ENCODE measurements at places on chromosomes 1 and 21.
A peak's percentile ranks its signal among the peaks of the same experiment; 100 is the strongest.

GRCh38 chr1:18970762-18971161 is 14.3 kb upstream of the IFFO2 start:
- no peak for DNase-seq

DNA sequence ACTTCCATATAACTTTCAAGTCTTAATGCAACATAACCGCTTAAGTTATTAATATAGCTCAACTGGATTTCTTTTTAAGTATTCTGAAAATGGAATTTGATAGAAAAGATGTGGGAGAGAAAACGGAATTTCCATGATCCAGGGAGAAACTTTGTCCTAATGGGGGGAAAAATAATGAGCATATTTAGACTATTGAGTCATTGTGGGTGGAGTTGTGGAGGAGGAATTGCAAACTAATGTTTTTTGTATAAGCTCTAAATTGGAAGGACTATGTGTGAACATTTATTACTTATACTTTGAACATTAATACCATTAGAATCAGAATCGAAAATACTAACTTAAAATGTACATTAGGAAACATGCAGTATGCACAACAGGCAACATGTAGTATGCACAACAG is 159.9 kb upstream of the NEGR1 start:
- DNase-seq, result no peak

GRCh38 chr1:26410706-26411623 is at the start of gene LIN28A:
TSS of gene LIN28A (plus strand) at chr1:26410817. CDS start at chr1:26410892, 75 bp downstream.
- DNase-seq, result no peak

- no peak for DNase-seq
Observed at GRCh38 chr1:84089465-84089864, 54.6 kb upstream of the PRKACB start.

DNA sequence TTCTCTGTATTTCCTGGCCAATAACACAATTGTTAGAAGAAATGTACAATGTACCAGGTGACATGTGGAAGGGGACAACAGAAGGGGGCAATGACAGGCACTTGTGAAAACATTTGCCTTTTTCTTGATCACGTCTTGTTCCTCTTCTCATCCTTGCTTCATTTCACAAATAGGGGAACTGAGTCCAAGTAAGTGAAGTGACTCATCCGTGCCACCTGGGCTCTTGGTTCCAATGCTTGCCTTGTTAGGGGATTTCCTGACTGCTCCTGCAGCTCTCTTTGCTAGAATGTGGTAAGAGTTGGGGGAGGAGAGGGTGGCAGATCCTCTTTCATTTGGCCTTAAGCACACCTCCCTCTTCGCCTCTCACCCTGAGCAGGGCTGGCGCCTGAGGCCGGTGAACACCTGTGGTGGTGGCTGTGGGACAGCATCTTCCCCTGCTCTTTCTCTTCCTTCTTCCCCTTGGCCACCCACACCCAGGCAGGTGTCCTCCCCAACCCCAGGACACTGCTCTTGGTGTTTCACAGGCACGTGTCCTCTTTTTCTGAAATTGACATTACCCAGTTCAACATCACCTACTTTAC is 2.2 kb upstream of the RHEX start:
- peak; percentile 84 for DNase-seq

GRCh38 chr1:235632506-235633401 is 16.8 kb downstream of the GNG4 start:
- DNase-seq, result peak; percentile 81

GRCh38 chr21:37607081-37607480 is 240.5 kb downstream of the DYRK1A start:
- DNase-seq, result no peak

GRCh38 chr1:59125676-59126320 is 171.1 kb upstream of the FGGY start:
- DNase-seq, result no peak

- DNase-seq, result no peak
Observed at GRCh38 chr1:19884312-19884711, 2.1 kb downstream of the OTUD3 start.

- DNase-seq, result no peak
Observed at GRCh38 chr1:48688102-48688760, 88.5 kb downstream of the BEND5 start.

GRCh38 chr1:8687039-8687438 is 130.4 kb downstream of the RERE start:
- peak; percentile 20 for DNase-seq

DNA sequence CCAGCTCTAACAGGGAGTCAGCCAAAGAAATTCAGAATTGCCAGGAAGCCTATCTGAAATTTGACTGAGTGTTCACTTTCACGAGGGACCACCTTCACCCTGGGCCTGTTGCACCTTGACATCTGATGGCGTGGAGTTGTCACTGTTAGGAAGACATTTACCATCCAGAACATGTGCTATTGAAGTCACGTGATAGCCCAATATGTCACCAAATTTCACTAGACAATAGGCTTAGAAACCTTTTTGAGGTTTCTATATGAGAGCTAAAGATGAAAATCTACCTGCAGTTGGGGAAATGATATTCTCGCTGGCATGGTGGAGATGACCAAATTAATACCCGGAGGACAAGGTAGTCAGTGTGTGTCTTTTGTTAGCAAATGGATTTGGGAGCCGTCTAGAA is 102.7 kb downstream of the HUNK start:
- DNase-seq, result no peak

DNA sequence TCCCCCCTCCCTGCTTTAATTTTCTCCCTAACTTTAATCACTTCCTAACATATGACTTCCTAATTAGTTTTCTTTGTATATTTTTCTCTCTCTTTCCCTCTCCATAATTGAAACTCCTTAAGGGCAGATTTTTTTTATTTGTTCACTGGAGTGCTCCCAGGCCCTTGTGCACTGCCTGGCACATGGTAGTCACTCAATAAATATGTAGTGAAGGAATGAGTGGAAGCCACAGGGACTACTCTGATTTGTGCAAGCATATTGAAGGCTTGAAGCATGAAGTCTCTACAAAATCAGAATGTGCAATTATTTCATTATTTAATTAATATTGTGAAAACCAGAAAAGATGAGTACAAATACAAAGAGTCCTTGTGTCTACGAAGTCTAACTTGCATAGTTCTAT is 41.5 kb downstream of the SNX7 start:
- no peak for DNase-seq

- no peak for DNase-seq
Observed at GRCh38 chr1:202794051-202794740, 14.0 kb downstream of the KDM5B start.

- no peak for DNase-seq
Observed at GRCh38 chr1:175499595-175500382, 243.6 kb downstream of the TNR start.

DNA sequence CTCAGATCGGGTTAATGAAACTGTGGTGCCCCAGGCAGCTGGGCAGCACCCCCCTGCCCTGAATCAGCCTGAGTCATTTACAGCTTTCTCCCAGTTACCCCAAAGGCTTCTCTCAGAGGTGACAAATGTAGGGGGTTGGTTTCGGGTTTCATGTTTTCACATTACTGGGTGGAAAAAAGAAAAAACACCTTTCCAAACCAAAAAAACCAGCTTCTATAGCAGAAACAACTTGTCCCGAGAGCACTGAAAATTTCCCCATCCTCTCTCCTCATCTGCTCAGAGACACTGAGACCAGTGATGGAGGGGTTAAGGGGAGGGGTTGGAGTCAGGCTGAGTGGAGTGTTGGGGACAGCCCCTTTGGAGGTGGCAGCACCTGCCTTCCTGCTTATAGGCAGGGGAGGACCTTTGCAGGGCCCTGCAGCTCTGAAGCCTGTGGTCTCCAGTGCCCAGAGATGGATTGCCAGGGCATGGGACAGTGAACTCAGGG is 15.6 kb downstream of the UTP11 start:
- DNase-seq, result no peak

- no peak for DNase-seq
Observed at GRCh38 chr1:45032837-45033236, 20.8 kb downstream of the UROD start.

- no peak for DNase-seq
Observed at GRCh38 chr21:33560965-33561364, 18.1 kb downstream of the SON start.

DNA sequence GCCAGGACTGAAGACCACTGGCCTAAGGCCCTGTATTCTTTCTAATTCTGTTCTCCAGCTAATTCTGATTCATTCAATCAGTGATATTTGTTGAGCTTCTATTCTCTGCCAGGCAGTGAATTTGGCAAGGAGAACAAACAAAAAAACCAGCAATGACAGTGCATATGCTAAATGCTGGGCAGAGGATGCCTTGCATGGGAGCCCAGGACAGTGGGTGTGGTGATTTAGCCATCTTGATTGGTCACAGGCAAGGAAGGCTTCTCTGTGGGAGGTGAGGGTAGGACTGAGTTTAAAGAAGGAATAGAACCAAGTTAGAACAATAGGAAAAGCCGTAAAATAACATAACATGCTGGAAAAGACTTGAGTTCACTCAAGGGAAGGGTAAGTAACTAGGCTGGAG is 9.2 kb upstream of the CPT2 start:
- DNase-seq, result no peak

- DNase-seq, result no peak
Observed at GRCh38 chr1:177340601-177341067, 169.9 kb downstream of the BRINP2 start.

- DNase-seq, result no peak
Observed at GRCh38 chr1:18734461-18735223, 104.0 kb downstream of the PAX7 start.

GRCh38 chr1:212292250-212293105 is 7.3 kb downstream of the PPP2R5A start:
- peak; percentile 53 for DNase-seq

- peak; percentile 39 for DNase-seq
Observed at GRCh38 chr1:2003541-2004131, at the start of gene CFAP74. TSS of gene CFAP74 (minus strand) at chr1:2003786. CDS start at chr1:1990956, 12,830 bp downstream.

GRCh38 chr1:6023346-6023745 is 22.3 kb upstream of the KCNAB2 start:
- DNase-seq, result no peak

- DNase-seq, result no peak
Observed at GRCh38 chr1:46153228-46153627, 20.8 kb upstream of the PIK3R3 start.

DNA sequence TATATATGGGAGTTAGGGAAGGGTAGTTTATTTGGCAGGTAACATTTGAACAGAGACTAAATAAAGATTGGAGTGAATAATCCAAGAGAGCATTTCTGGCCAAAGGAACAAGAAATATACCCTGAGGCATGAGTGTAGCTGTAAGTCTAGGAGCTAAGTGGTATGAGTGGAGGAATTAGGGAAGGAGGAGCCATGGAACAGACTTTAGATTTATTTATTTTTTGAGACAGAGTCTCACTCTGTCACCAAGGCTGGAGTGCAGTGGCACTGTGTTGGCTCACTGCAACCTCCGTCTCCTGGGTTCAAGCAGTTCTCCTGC is 18.4 kb downstream of the CAPZA1 start:
- no peak for DNase-seq

DNA sequence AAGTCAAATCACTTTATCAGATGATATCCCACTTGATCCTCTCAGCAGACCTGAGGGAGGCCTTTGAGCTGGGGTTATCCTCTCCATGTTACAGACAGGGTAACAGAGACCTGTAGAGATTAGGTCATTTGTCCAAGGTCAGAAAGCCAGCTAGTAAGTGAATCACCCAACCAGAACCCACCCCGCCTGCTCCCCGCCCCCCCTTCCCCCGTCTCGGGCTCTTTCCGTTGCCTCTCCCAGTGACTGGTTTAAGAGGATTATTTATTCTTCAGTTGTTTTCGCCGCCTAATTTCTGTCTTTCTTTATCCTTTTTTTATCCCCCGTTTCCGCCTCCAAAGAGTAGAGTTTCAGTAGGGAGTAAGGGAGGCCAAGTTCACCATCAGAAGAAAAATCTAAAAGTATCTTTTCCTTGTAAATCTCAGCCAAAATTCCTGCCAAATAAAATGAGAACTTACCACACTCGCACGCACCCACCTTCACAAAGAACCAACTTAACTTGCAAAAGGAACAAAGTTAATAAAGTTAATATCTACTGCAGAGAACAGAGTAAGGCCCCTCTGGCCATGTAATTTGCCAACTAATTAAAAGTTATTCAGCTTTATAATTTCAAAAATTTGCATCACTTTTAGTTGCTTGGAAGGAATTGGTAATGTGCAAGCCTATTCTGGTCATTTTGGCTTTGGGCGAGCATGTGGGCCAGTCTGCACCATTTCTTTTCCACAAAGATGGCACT is 76.8 kb upstream of the TRABD2B start:
- DNase-seq, result no peak

- DNase-seq, result peak; percentile 53
Observed at GRCh38 chr1:153922076-153922971, 448 bp downstream of the GATAD2B start.

- no peak for DNase-seq
Observed at GRCh38 chr1:245969283-245969682, 537.8 kb downstream of the SMYD3 start.

DNA sequence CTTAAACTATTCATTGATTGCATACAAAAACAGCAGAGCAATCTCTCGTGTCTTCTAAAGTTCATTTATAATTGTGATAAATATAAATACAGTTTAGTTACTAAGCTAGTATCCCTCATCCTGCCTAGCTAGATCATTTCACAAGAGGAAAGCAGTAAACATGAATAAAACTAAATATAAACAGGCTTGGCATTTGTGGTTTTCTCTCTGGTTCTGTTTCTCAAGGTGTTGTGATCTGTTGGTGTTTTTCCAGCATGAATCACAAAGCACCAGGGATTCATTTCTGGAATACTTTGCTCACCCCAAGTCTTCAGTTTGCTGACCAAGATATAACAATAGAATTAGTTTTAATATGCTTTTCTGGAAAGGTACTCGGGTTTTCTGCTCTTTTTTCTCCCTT is 32.7 kb upstream of the GLIS1 start:
- DNase-seq, result no peak

- no peak for DNase-seq
Observed at GRCh38 chr21:42330380-42331371, 15.5 kb upstream of the TFF3 start.

DNA sequence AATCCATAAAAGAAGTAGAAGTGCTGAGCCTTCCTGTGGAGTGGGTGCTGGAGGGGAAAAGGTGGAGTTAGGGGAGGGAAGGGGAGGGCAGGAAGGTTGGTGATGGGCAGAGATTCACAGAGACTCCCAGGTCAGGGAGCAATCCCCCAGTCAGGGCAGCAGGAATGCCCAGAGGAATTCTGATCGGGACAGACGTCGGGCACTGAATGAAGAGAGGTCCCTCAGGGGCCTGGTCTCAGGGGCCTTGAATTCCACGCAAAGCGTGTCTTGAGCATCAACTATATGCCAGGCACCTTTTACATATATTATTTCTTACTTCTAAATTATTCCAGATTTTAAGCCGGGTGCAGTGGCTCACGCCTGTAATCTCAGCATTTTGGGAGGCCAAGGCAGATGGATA is 7.2 kb upstream of the PADI1 start:
- DNase-seq, result no peak

All from suppressor macrophage treated with lipopolysaccharide for 1 hour (primary cell).